Posterior cingulate gyrus (tissue), 11 donors: ENCODE measurements at places on chromosomes 1 and 21.

- DNase-seq = no peak
Observed at GRCh38 chr1:101191049-101191448, 45.8 kb upstream of the S1PR1 start.

- no peak for DNase-seq
Observed at GRCh38 chr21:16454399-16454798, 724.6 kb downstream of the USP25 start.

DNA sequence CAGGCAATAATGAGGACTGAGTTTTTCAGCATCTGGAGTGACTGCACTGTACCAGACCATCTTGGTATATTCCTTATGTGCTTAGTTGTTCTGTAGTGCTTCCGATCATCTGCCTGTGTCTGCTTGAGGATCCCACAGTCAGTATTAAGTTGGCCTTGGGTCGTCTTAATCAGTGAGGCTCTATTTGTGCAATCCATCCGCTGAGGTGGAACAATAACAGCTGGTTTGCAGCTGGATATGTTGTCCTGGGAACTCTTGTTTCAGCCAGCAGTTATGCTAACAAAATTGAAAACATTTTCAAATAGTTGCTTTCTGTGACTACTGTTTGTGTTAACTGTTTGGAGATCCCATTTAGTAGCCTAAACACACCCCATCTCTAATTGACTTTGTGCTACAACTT is 73.7 kb downstream of the LAMC1 start:
- no peak for DNase-seq

- no peak for DNase-seq
Observed at GRCh38 chr1:118479351-118479750, 294.3 kb upstream of the SPAG17 start.

DNA sequence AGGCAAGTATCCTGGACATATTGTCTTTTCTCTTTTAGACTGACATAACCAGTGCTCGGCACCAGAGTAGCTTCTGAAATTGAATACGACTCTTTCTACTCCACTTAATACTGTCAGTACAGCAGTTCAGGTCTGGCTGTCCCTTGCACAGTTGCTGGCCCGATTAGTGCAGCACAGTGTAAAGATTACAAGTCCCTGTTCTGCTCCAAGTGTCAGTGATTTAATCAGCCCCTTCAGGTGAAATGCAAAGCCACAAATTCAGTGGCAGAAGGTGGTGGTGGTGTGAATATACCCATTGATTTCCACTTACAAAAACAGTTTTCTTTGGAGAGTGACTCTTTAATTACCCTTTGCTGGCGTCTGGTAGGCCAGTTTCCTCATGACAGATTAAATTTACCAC is 545.4 kb downstream of the ADGRL2 start:
- no peak for DNase-seq

- DNase-seq = no peak
Observed at GRCh38 chr1:76959556-76959955, 92.3 kb downstream of the ST6GALNAC5 start.

DNA sequence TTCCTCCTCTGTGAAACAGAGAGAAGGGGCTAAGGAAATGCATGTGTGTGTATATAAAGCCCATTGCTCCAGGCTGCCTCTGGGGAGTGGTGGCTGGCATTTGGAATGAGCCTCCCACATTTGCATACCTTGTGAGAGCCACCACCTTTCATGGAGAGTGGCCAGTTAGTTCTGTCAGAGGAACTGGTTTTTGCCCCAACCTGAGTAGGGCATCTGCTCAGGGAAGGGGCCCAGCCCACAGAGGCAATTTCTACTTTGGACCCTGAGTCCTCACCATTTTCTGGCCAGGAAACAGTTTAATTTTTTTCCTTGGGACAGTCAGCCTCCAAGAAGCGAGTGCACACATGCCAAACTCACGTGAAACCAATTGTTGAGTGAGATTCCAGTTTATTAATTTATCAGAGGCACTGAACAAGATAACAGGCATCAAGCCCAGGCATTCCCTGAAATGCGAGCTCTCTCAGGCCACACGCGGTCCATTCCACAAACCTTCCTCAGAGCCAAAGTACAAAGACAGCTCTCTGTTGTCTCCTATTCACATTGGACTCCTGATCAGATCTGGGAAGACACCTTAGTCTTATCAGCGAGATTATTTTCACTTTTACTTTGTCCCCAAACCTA is 1.0 kb upstream of the SLC6A9 start:
- DNase-seq = no peak

DNA sequence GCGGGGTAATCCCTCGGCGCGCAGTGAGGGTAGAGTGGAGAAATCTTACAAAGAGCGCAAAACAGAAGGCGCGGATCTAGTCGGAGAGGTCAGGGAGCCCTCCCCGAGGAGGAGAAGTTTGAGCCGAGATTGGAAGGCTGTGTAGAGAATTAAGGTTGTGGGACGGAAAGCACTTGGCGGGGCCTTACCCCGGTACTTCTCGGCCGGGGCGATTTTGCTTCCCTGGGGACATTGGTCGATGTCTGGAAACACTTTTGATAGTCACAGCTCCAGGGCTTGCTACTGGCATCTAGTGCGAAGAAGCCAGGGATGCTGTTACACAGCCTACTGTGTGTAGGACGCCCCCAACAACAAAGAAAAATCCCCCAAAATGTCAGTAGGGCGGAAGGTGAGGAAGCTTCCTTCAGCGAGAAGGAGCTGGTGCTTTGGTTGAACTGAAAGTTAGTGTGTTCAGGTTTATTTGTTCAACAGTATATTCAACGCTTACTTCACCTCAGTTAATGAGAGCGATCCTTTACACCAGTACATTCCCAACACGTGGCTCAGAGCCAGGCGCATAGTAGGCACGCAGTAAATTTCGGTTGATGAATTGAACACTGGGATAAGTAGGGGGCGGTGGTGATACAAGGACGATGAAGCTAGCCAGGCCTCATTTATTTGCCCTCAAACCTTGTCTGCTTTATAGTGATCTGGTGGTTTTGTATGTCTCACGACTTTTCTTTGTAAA is 807 bp downstream of the CEP85 start:
- no peak for DNase-seq
